ENCODE measurements at places on chromosomes 12 and 14.

DNA sequence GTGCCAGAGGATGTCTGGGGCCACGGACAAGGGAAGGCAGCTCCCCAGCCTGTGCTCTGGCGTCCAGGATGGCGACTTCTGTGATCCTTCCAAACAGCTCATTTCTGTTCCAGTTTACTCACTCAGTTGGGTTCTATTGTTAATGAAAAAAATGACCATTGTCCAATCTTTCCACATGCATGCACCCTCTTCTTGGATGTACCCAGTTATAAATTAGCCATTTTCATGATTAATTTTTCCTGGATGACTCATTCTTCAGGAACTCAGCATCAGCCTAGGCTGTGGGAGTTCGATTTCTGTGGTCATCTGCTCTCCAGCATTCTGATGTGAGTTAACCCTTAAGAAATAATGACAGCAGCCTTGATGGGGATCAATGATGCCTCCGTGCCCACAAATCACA, 926.8 kb downstream of the BCL11B start:
- DNase-seq: no peak

GRCh38 chr12:65570451-65571130, 253.7 kb upstream of the HMGA2 start:
- no peak for DNase-seq

DNA sequence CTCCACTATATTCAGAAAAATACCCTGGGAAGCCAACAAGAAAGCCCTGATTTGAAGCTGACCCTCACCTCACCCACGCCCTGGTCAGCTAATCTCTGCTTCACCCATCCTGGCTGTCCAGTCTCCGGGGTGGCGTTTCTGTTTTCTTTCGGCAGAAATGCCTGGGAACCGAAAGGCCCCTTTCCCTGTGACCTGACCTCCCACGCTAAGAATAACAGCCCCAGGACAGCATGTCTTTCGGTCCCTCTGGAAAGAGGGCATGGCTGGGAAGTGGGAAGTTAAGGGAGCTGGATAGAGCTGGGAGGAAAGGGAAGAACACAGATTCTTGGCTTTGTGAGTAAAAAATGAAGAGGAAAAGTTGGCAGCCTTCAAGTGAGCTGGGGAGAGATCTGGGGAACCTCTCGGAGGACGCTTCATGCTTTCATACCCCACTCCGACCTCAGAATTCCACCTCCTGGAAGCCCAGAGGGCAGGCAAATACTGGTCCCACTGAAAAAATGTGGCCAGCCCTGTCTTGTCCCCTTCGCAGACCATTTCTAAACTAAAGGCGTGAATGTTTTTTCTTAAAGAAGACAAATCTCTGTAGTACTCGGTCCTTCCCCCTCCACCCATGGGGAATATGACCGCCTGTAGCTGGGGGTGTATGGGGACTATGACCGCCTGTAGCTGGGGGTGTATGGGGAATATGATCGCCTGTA, 163.0 kb upstream of the FKBP4 start:
- DNase-seq: no peak

GRCh38 chr12:91357381-91357780, 174.8 kb upstream of the DCN start:
- no peak for DNase-seq

DNA sequence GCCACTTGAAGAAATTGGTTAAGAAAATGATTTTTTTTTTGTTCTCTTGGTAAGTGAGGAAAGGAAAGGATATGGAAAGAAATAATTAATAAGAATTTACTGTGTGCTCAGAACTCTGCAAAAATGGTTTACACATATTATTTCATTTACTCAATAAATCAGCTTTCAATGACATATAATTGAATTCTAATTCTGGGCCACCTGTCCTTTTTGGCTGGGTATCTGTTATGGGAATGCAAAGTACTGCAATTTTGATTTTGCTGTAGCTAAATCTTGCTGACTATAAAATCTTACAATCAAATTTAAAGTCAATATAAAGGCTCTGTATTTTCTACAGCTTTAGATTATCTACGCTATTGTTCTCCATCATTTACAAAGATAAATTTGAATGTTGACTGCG, 147.1 kb downstream of the GRIP1 start:
- no peak for DNase-seq

GRCh38 chr12:30978639-30979038, 52.1 kb downstream of the TSPAN11 start:
- DNase-seq: no peak

- DNase-seq: no peak
Observed at GRCh38 chr12:77999074-77999715, 168.5 kb downstream of the NAV3 start.

DNA sequence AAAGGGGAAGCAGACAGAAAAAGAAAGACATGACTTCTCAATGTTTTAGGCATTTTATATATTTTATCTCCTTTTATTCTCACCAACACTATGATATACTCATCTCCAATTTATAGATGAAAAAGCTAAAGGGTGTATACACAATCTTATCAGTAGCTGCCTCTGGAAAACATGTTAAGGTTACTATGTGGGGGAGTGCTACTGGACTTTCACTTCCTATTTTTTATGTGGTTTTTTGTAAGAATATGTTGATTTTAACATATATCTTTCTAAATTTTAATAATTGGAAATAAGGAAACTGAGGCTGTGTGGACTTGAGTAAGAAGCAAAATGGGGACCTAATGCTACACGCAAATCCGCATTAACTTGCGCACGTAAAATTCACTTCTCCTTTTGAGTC, 99.6 kb upstream of the PDE3A start:
- no peak for DNase-seq

DNA sequence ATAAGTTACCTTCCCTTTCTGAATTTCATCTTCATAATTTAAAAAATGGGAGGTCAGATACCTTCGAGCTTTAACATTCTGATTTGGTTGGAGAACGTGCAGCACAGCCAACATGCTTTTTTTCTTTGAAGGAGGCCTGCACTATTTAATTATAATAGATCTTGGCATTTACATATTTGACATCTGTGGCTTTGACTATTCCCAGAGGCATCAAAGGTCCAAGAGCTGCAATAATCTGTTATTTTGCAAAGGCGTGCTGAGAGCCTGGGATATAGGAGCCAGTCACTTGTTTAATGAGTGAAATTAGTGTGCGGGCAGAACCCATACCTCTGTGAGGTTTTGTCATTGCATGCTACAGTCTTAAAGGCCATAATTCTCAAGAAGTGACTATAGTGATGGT, 26.4 kb downstream of the SLC8A3 start:
- DNase-seq: no peak

- DNase-seq: no peak
Observed at GRCh38 chr12:19002216-19002615, 127.3 kb upstream of the PLEKHA5 start.

DNA sequence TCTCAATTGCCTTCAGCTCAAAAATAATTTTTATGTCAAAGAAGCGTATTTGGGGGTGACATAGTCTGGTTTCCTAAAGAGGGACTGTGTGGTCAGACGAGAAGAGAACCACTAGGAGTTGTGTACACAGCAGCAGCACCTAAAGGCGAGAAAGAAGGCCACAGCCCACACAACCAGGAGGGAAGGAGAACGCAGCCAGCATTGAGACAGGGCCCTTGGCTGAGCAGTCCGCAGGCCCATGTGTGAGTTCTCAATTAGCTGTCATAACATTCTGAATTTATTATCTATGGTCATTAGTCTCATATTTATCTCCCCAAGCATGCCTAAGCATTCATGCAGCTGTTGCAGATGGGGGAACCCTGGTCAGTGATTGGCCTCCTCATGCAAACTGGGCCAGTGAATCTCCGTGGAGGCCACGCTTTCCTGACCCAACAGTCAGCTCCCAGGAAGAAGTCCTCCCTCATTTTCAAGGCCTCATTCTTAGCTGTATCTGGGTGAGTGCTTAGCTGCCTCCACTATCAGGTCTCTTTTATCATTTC, 81.2 kb upstream of the ATF7IP start:
- DNase-seq: no peak

DNA sequence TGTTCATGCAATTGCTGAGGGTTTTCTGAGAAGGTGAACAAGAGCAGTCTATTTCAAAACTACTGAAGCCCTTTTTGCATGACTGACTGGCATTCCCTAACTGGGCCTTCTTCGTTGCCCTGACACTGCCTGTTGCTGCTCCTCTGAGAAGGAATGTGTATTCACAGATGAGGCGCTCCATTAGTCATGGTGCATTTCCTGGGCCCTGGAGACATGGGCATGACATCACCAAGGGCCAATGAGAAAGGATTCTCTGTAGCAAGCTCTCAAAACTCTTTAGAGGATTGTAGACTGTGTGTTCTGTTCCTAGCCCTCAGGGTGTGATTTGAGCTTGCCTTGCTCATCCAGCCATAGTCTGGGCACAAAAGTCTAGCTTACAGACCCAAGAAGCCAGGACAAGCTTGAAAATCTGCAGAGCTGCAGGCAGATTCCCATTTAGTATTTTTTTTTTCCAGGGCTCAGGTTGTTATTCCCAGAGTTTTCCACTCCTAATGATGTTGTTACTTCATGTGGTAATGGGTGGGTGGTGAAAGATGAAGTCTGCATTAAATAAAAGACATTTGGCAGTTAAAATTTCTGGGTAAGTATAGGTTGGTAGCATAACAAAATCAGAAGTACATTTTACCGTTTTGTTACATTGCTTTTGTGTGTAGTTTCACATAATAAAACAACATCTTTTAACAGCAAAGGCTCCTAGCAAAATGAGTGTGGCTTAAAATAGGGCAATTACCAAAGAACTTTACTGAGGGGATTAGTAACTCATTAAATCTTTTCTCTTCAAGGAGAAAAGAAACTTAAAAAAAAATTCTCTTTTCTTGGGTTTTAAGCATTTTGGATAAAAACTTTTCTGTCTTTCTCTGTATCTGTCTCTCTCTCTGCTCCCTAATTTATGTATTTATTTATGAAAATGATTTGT, 318.4 kb downstream of the RAD51B start:
- peak; percentile 35 for DNase-seq

DNA sequence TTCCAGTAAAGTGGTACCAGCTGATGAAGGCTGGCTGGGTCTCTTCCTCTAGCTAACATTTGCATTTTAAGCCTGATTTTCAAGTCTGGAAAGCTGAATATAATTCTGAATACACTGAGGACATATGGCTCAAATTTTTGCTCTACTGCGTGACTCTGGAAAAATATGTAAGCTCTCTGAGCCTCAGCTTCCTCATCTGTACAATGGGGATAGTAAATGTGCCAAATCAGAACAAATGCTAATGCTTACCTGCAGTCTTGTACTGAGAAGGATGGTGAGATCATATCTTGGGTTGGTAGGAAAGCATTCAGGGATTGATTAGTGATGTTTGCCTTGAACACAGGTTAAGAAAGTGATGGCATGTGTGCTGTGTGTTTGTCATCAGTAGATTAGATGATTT, 14.6 kb downstream of the HNF1A start:
- DNase-seq: no peak

DNA sequence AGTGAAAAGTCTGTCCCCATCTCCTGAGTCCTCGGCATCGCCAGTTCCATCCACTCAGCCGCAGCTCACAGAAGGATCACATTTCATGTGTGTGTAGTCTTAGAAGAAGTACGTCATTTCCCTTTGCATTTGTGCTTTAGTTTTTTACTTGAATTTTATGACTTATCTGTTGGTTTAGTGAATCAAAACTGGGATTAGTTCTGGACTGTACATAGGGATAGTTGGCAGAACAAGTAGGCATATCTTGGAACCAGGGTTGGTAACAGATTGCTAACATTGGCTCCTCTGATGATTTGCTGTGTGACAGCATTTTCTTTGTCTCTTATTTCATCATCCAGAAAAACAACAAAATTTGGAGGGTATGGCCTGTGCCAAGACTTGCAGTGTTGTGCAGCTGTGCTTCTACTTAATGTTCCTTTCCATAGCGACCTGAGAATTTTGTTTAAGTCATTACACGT, 69.6 kb upstream of the AEBP2 start:
- DNase-seq: no peak

- DNase-seq: no peak
Observed at GRCh38 chr12:113103756-113104450, 31.7 kb downstream of the RASAL1 start.

- no peak for DNase-seq
Observed at GRCh38 chr14:65937079-65937959, 524.8 kb downstream of the FUT8 start.

DNA sequence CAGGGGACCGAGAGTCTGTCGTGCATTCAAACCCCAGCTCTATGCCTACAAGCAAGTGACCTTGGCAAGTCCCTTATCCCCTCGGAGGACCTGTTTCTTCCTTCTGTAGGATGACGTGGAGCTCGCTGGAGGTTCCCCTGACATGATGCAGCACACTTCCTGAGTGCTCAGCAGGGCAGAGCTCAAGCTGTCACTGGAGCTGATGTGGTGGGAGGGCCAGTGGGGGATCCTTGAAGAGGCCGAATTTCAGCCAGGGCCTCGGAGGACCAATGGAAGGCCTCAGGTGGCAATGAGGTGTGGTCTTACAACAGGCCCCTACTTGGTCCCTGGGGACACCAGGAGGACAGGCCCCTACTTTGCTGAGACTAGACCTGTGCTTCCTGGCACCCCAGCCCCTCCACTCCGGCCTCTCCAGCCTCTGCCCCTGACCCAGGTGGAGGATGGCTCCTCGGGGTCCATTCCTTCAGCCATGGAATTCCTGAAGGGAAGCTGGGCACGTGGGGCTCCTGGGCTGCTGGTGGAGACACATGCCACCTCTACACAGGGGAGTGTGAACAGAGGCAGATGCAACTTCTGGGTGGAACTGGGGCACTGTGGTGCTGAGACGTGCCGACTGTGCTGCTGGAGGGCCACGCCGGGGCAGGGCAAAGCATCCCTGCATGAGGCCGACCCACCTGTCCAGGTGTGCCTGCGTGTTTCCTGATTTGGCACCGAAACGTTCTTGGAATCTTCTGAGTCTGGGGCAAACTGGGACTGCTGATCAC, 18.7 kb upstream of the KIF26A start:
- no peak for DNase-seq

DNA sequence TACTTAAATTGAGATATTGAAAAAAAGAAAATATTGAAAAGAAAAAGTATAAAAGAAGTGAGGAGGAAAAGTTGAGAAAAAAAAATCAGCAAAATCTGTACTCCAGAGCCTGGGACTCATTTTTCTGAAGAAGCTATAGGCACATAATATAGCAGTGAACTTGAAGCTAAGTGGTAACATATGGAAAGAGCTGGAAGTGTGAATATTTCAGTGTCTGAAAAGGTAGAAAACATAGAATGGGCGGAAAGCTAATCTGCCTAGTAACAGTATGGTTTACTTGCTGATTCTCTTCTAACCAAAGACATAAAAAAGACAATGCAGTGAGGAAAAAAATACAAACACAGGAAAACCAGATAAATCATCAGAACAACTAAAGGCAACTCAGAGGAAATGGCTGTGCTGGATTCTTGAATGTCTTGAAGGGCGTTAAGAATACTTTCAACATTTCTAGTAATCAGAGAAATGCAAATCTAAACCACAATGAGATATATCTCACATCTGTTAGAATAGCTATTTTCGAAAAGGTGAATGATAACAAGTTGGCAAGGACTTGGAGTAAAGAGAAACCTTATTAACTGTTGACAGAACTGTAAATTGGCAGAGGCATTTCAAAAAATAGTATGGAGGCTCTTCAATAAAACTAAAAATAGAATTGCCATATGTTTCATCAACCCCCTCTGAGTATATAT, 784.6 kb downstream of the LRFN5 start:
- DNase-seq: no peak

GRCh38 chr12:67928621-67929383, 60.4 kb upstream of the IFNG-AS1 start:
- DNase-seq: no peak

- DNase-seq: no peak
Observed at GRCh38 chr14:37457334-37457733, 137.7 kb downstream of the FOXA1 start.
